ENCODE measurements at places on chromosomes 2 and 18. TPM values are rescaled to one million over a fixed set of nuclear protein-coding genes. Genes with fewer than 3 reads are reported as not detected.

- no peak for DNase-seq
These were observed 28.8 kb downstream of the ASAP2 start for GRCh38 chr2:9235147-9236044.

GRCh38 chr2:179701524-179702110, 159.8 kb downstream of the ZNF385B start:
- DNase-seq: no peak

- no peak for DNase-seq
These were observed 102.8 kb upstream of the ZNF521 start for GRCh38 chr18:25454730-25455129.

DNA sequence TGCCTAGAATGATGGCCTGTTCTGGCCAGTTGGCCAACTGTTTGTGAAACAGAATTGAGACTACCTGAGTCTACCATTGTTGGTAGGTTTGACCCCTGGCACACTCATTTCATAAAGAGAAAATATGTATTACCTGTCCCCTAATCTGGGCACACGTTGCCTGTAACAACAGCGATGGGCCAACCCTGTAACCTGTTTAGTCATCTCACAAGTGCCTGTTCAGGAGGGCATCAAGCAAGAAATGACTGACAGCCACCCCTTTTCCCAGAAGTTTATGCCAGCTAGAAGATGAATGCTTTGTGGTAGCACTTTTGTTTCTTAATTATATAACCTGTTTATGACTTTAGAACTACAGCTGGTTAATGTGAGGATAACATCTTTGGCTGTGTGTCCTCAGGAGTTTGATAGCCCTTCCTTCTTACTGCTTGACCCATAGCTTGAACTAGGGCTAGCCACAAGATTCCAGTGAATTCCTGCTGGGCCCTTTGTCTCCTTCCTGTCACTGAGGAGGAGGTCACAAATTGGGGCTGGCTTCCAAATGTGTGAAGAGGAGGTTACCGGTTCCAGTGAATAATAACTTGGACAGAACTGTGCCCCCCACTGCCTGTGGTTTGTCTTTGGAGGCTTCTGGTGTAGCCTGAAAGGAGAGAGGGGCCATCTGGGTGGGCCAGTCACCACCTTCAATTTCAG, 273.9 kb upstream of the EPAS1 start:
- no peak for DNase-seq

GRCh38 chr2:147937744-147938349, 82.7 kb downstream of the ORC4 start:
- DNase-seq: peak; percentile 8

- DNase-seq: no peak
These were observed 256.0 kb upstream of the FANCL start for GRCh38 chr2:58497168-58497567.

- DNase-seq: no peak
These were observed 47.0 kb downstream of the PARD6G start for GRCh38 chr18:80200171-80200931.

- no peak for DNase-seq
These were observed 16.8 kb downstream of the HDLBP start for GRCh38 chr2:241298673-241299072.

- DNase-seq: no peak
These were observed 4.5 kb downstream of the CEBPZ start for GRCh38 chr2:37226863-37227262.

DNA sequence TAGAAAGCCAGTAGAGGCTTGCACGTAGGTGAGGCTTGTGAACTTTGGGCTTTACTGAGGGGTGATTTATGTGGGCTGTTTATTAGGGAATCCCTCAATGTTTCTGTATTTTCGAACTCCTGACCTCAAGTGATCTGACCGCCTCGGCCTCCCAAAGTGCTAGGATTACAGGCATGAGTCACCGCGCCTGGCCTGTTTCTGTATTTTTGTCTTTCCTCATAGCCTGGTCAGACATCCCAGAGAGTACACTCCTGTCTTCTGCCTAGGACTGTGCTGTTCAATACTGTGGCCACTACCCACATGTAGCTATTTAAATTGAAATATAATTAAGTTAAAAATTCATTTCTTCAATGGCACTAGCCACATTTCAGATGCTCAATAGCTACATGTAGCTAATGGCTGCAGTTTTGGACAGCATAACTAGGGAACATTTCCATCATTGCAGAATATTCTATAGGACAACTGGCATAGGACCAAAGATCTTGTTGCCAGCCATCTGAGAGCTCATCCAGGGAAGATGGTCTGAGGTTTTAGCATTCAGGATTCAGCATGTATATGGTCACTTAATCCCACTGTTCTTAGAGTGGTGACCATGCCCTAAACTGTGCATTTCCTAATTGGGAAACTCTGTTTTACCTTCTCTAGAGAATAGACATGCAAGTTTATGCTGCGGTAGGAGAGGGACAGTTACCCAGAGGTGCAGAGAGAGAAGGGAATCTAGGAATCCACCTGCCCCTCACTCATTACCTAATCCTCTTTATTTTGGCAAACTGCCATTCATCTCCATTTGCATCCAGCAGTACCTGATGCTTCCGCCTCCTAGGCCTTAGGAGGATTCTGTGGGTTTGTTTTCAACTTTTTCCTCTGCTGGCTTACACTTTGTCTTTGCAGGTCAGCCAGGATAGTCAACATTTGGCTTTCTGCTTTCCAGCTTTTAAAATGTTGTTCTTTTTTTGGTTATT, 64.4 kb downstream of the LCLAT1 start:
- DNase-seq: no peak

DNA sequence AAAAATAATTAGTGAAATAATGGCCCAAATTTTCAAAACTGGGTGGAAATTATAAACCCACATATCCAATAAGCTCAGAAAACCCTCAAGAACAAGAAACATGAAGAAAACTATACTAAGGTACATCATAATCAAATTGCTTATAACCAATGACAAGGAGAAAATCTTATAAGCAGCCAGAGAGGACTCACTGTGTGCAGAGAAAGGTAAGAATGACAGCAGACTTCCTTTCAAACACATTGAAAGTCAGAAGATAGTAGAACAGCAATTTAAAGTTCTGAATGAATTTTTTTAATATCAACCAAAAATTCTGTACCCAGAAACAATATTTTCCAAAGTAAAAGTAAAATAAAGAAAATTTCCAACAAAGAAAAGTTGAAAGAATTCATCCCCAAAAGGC, 197.7 kb upstream of the RAB12 start:
- DNase-seq: no peak

DNA sequence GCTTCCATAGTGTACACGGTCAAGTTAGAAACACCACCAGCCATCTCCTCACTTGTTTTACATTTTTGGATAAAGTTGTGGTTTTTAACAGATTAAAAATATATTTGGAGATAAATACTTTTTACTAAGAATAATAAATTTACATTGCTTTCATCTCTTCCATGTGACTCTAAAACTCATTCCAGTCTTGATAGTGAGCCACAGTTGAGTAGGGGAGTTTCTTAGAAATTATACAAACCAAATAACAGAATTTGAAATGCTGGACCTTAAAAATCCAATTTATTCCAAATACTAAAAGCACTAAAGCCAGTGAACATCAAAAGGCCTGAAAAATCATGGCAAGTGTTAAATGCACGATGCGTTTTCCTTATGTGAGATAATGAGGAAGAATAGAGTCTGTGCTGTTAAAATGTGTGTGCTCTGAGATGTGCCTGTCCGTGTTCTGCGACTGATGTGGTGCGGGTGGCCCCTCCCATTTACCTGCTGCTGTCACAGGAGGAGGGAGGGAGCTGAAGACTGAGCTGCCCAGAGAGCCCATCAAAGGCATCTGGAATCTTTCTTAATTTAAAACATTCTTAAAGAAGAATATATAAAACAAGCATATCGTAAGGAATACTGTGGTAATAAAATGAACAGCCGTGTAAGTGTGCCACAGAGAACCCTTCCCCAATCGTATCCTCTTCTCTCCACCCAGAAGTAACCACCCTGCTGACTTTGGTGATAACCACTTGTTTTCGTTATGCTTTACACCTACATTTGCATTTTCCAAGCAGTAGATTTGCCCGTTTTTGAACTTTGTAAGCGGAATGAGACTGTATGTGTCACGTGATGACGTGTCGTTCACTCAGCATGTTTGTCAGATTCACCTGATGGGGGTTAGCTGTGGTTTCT, 57.0 kb upstream of the TXNDC2 start:
- no peak for DNase-seq

- no peak for DNase-seq
These were observed 20.1 kb upstream of the VIT start for GRCh38 chr2:36676364-36676763.

GRCh38 chr2:159176555-159176954, 109.9 kb downstream of the WDSUB1 start:
- no peak for DNase-seq

GRCh38 chr2:240567137-240567871, 980 bp upstream of the RNPEPL1 start:
- no peak for DNase-seq

GRCh38 chr2:217691920-217692666, 310.7 kb downstream of the TNS1 start:
- no peak for DNase-seq

- no peak for DNase-seq
These were observed 113.7 kb downstream of the EPB41L3 start for GRCh38 chr18:5430131-5430530.

GRCh38 chr2:180572346-180572745, 408.1 kb upstream of the UBE2E3 start:
- DNase-seq: no peak

GRCh38 chr2:20221555-20221973, 3.4 kb downstream of the SDC1 start:
- DNase-seq: no peak

DNA sequence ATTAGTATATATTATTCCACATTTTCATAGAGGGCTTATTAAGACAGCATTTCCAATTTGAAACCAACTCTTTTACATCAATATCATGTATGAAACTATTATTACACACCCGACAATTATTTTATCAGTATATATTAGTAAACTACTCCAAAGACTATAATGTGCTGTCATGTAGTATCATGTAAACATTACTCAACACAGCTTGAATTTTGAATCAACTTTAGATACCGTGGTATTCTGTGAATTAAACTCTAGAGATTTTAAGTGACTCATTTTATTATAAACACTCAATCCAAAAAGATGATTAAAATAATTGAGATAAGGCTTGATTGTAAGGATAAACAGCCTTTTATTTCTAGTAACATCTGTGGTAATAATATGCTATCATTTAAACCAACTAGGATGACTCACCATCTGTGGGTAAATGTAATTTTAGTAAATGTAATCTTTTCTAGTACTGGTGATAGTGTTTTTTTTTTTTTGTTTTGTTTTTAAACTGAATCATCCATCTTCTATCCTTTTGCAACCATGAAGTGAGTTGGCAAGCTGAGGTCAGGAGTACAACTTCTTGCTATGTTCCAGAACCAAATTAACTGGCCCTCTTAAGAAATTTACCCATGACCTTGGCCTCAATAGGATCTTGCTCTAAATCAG, 144.3 kb upstream of the SMAD7 start:
- DNase-seq: no peak

DNA sequence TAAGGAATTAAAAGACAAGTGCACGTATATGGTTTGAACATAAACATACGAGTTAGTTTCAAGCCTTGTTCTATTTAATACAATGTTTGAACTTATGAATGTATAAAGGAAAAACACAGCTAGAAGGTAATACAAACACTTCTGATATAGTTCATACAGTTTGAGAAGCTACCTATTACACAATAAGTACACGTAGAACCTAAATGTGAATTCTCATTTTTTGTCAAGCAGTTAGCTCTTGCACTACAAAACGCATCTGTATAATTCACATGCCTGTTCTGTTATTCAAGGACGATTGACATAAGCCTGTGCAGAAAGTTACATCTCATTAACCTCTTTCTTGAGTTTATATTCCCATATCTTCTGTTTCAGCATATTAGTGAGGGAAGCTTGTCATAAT, 2.7 kb downstream of the LRP1B start:
- DNase-seq: no peak

DNA sequence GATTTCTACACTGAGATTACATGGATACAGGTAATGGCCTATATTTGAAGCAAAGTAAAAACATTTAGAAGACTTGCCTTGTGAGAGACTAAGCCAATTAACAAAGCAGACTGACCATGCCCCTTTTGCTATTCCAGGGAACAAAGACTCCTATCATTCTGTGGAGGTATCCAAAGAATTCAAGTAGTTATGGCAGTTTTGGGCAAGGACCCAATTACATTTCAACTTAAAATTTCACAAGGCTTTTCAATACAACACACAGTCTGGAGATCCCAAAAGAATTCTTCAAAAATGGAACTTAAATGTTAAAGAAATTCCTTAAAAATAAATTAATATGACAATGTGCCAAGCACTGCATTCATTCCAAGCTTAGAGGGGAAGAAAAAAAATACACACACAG, 109.2 kb upstream of the CHRNA1 start:
- DNase-seq: no peak

DNA sequence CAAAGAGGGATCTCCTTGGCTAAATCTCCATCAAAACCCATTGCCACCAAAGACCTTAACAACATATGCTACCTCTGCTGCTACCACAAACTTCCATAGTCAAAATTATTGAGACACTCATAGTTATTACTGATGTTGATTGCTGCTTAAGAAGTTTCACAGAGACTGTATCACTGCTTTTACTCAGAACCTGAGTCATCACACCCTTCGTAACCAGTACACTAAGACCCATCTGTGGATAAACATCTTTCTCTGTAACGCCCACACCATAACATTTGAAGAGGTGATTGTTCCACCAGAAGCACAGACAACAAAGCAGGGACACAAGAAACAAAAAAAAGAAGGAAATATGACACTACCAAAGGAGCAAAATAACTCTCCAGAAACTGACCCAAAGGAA, 1563.1 kb downstream of the LRP1B start:
- DNase-seq: no peak

GRCh38 chr2:20560891-20561636, 89.8 kb downstream of the HS1BP3 start:
- DNase-seq: no peak

The CTAGE1 gene
- polyA plus RNA-seq: not detected

The LIPG gene
- 4.4 TPM for polyA plus RNA-seq

The CYP1B1 gene
- polyA plus RNA-seq: 1.7 TPM

The TMEM169 gene
- polyA plus RNA-seq: 4.5 TPM

The DOK6 gene
- 3.5 TPM for polyA plus RNA-seq

The C2orf92 gene
- polyA plus RNA-seq: 20.7 TPM

The SLC9A2 gene
- polyA plus RNA-seq: 2.6 TPM

The HOXD8 gene
- 40.0 TPM for polyA plus RNA-seq

The SKA1 gene
- 2.6 TPM for polyA plus RNA-seq

The RAD51AP2 gene
- 0.11 TPM for polyA plus RNA-seq

The TMEM247 gene
- polyA plus RNA-seq: not detected

The SIGLEC15 gene
- 0.28 TPM for polyA plus RNA-seq
